Activated B cell treated with CpG ODN at 0.5 μM for 24 hours (primary cell): ENCODE measurements at places on chromosomes 2 and 18.

DNA sequence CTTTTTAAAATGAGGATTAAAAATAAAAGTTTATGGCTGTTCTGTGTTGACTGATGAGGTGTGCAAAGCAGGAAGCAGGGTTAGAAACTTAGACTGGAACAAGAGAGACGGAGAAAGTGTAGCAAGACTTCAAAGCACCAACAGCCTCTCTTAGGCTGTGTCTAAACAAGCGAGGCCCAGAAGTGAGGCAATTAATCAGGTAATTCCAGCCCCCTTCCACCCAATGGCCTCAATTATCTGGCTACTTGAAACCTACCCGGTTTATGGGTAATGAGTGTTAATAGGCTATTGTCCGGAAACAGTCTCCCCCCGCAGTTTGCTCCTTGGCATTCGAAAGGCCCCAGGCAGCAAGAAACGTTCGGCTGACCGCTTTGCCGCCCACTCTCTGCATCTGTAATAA is 171.7 kb upstream of the MYCN start:
- DNase-seq = no peak

- DNase-seq = no peak
Measured at GRCh38 chr2:29777161-29777560, 144.2 kb downstream of the ALK start.

DNA sequence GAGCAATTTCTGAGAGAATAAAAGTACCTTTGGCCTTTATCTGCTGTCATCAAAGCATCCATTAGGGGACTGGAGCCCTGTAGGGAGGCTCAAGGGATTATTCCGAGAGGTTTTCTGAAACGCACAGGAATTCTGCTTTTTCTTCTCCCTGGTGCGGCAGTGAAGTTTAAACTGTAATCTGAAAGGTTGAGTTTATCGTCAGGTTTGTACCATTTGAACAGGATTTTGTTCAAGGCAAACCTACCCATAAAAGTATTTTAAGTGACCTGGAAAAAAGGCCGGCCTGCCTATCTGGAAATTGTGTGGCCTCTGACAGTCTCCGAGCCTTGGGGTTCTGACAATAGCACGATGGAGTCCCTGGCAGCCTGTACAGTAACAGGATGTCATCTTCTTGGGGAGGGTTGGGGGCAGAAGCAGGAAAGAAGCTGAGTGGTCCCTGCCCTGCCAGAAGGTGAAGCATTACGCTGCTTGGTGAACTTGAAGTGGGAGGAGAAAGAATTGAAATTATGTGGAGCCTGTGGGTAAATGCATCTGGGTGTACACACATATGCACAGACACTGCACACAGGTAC is 272.0 kb downstream of the CYRIA start:
- no peak for DNase-seq

- no peak for DNase-seq
Measured at GRCh38 chr2:97688062-97688827, 18.7 kb downstream of the C2orf92 start.

DNA sequence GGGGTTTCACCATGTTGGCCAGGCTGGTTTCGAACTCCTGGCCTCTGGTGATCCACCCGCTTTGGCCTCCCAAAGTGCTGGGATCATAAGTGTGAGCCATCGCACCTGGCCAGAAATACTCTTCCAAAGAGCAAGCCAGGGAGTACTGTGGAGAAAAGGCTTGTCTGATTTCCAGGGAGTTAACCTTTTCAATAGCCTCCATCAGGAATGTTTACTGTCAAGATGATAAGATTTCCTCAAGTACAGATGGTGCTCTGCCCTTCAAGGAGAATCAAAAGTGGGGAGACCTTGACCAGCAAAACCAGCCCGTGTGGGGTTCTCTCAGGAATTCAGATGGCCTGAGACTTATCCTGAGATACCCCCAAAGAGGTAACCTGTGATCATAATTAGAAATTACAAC is 237.2 kb downstream of the PRKCE start:
- DNase-seq = no peak
